ENCODE measurements at places on chromosomes 4 and X. TPM values are rescaled to one million over a fixed set of nuclear protein-coding genes. Genes with fewer than 3 reads are reported as not detected.
A peak's percentile ranks its signal among the peaks of the same experiment; 100 is the strongest.

GRCh38 chr4:158821228-158821971, 52.6 kb downstream of the FNIP2 start:
- no peak for DNase-seq

KLHL13 gene
- 40.2 TPM for total RNA-seq

GPRIN3 gene
- total RNA-seq = 6.3 TPM

GRCh38 chrX:84363663-84364062, 138.6 kb downstream of the HDX start:
- no peak for DNase-seq

GRCh38 chr4:101367201-101367600, 19.9 kb upstream of the PPP3CA start:
- peak; percentile 6 for DNase-seq

DNA sequence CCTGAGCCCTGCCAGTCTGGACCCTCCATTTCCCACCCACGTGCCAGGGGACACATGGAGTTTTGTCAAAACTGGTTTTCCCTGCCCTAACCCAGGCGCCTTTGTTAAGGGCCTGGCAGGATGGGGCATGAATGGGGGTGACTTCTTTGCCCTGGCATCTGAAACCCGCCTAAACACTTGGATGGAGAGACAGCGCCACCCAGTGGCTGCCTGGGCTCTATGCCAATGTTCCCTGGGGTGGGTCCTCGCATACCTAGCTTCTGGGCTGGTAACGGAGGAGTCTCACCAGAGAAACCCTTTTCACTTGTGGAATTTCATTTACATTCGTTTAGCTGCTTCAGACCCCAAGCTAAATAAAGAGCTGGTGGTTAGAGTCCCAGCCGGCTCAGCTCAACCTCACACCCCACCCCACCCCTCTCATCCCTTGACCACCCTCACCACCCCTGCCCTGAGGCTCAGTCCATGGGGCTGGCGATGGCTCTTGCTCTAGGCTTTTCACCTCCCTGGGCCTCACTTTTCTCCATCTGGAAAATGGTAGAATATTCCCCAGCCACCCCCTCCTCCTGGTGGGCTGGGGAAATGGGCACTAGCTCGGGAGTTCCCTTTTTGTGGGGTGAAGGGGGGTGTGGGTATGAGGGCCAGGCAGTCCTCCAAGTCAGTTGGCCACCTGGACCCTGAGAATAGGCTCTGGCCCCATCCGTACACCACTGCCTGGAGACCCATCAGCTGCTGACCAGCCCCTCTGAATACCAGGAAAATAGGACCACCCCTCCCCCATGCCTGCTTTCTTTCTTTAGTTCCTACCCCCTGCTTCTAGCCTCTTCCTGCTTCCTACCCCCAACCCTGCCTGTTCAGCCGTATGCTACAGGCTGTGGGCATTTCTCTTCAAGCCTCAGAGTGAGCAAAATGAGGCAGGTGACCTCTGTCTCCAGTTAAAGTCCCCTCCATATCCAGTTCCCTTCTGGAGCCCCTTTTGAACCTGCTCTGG, 57.1 kb upstream of the PJA1 start:
- peak; percentile 69 for DNase-seq

- DNase-seq = peak; percentile 83
Measured at GRCh38 chrX:13487731-13488505, 81.5 kb upstream of the EGFL6 start.

KLB gene
- total RNA-seq = 1.4 TPM

DNA sequence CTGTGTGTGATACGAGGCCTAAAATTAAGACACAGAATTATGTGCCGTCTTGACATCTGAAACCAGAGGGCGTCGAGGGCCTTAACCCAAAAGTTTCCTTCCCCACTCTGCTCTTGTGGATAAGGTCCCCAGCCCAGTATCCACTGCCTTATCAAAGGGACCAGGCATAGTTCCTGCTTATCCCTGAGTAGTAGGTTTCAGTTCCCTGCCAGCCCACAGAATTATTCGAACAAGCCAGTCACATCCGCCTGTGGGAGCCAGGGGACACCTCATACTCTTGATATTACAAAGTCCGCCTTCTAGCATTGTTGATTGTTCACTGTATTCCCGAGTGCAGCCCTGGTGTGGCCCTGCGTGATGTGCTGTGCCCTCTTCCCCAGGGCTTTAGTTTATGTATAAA, 5.4 kb upstream of the MMRN1 start:
- peak; percentile 50 for DNase-seq

DNA sequence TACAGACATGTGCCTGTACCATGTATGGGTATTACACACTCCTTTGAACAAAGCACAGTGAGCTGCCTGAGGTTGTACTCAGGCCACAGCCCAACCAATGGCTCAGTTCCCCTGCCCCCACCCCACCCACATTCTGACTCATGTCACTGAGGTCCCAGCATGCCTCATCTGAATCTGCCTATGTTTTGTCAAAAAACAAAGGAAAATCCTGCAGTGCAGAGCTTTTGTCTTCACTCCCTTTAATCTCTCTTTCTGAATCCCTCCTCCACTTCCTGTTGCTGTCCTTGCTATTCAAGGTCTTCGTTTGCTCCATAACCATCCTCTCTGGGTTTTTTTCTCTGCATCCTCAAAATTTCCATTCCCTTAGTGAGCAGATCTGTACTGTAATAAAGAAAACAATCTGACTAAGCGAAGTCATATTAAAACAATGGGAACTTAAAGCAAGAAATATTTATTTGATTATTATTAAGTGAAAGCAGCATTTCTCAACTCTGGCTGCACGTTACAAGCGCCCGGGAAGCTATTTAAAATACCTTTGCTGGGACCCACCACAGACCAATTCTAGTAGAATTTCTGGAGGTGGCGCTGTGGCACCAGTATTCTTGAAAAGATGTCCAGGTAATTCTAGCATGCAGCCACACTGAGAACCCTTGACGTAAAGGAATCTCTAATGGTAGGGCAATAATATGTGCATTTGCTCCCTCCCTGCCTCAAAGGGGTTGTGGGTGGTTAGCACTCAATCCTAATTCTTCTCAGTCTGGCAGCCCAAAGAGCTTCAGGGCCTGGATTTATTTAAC, 8.7 kb downstream of the GUCY2F start:
- DNase-seq = no peak

ATP8A1 gene
- 14.7 TPM for total RNA-seq

SLC6A8 gene
- 27.0 TPM for total RNA-seq

DNA sequence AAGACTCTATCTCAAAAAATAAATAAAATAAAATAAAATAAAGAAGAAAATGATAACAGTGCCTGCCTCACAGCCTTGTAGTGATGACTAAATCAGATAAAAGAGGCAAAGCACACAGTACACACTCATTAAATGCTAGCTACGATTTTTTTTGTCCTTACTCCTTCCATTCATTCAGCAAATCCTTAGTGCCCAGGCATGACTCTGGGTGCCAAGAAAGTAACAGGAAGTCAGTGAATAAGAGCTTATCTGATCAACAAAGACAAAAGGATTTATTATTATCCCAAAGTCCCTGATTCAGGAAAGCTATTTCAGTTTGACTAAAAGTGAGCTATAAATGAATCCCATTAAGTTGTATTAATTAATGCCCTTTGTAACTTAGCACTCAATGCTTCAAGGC, 92.7 kb downstream of the SH3KBP1 start:
- DNase-seq = no peak

GRCh38 chr4:54800831-54801530, 143.2 kb downstream of the KIT start:
- DNase-seq = no peak

- peak; percentile 42 for DNase-seq
Measured at GRCh38 chr4:21469438-21470300, 478.9 kb downstream of the KCNIP4 start.

DNA sequence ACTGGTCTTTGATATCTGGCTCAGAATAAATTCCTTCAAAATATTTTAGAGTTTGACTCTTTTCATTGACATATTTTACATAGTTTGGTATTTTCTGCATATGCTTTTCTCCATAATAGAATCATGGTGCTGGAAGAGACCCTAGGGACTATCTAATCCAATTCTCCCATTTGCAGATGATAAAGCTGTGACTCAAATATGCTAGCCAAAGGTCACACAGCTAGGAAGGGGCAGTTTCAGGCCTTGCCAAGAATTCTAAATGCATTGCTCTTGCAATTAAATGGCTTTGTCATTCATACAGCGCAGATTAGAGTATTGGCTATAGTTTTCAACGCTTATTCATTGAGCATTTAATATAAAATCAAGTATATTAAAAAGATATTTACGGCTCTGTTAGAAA, 374.1 kb upstream of the RASGEF1B start:
- DNase-seq = peak; percentile 15

DNA sequence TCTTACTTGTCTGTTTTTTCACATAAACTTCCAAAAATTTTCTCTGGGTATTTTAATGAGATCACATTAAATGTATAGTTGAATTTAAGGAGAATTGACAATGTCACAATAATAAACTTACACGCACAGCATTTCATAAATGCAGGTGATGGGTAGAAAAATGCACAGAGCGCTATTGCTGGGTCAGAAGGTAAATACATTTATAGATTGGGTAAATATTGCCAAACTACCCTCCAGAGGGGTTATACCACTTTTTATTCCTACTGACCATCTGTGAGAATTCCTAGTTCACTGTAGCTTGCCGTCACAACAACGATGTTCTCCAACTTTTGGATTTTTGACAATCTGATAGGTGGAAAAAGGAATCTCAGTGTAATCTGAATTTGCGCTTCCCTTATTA, 34.6 kb downstream of the ANXA5 start:
- no peak for DNase-seq

BCLAF3 gene
- 10.8 TPM for total RNA-seq

PDE6B gene
- total RNA-seq = 7.0 TPM

- DNase-seq = peak; percentile 9
Measured at GRCh38 chr4:96912716-96913115, 1072.8 kb downstream of the PDHA2 start.

DNA sequence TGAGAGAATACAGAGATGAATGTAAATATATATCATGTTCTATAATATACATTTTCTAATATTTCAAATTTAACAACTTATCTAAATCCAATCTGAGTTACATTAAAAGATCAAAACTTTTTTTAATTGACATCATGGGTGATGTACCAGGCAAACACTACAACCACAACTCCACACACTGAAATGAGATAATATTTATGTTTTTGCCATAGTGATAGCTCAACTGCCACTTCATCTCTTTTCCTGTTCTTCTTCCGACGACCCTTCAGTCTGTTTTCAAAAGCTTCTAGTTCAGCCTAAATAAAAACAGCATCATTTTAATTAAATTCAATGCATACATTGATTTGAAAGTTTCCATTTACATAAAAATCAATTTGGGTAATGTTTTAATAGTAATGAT, 10.2 kb upstream of the CORIN start:
- no peak for DNase-seq

MCF2 gene
- total RNA-seq = 4.8 TPM

DNA sequence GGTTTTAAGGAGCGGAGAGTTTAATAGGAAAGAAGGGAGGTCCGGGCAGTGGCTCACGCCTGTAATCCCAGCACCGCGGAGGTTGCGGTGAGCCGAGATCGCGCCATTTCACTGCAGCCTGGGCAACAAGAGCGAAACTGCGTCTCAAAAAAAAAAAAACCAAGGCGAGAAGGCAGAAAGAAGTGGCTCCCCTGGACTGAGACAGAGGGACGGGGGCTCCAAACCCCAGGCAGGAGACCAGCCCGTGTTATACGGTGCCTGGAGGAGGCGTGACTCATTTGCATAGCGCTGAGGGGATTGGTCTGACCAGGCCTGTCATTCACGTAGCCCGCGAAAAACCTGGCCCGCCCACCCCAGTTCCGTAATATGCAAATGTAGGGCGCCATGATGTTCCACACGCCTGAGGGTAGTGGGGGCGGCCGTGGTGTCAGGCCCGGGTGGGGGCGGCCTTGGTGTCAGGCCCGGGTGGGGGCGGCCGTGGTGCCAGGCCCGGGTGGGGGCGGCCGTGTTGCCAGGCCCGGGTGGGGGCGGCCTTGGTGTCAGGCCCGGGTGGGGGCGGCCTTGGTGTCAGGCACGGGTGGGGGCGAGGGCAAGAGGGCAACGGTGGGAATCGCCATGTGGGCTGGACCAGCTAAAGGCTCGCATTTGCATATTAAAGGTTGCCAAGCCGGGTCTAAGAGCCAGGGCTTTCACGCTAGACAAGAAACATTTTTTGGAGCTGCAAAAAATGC, 2.1 kb downstream of the PLCXD1 start:
- peak; percentile 94 for DNase-seq

DNA sequence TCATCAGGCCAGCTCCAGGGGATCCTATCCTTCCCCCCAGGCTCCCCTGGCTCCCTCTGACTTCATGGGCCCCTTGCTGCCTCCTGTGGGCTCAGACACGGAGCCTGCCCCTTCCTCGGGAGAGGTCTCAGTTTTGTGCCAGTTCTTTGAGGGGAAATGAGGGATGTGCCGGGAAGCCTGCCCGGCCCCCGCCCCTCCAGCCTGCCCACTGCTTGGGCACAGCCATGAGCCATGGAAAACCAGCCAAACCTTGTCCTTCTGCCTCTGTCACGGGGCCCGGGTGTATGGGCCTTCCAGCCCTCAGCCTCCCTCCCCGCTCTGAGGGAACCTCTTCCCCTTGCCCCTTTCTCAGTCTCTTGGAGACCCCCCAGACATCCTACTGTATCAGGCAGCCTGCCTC, 6.8 kb downstream of the BGN start:
- no peak for DNase-seq

- peak; percentile 92 for DNase-seq
Measured at GRCh38 chr4:184355111-184355604, 119.2 kb downstream of the IRF2 start.

- no peak for DNase-seq
Measured at GRCh38 chrX:37840931-37841330, 6.4 kb downstream of the DYNLT3 start.

DNA sequence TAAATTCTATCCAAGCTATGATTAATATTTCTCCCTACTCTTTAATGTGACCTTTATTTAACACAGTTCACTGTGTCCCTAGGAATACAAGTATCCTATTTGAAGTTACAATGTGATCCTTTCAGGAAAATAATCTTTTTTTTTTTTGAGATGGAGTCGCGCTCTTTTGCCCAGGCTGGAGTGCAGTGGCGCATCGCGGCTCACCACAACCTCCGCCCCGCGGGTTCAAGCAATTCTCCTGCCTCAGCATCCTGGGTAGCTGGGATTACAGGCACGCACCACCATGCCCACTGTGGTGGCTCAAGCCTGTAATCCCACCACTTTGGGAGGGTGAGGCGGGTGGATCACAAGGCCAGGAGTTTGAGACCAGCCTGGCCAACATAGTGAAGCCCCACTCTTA, 21.9 kb downstream of the TBCK start:
- DNase-seq = no peak

USP17L30 gene
- not detected for total RNA-seq

FRMPD4 gene
- total RNA-seq = 4.6 TPM

GRCh38 chr4:169254546-169254983, 16.2 kb downstream of the SH3RF1 start:
- peak; percentile 54 for DNase-seq

GRCh38 chrX:150205011-150205410, 158.1 kb upstream of the MAMLD1 start:
- no peak for DNase-seq

- DNase-seq = no peak
Measured at GRCh38 chrX:51852621-51853020, 40.8 kb upstream of the MAGED1 start.

GRCh38 chr4:182578402-182578801, 335.2 kb downstream of the TENM3 start:
- no peak for DNase-seq

GRCh38 chr4:100581337-100581736, 63.5 kb upstream of the EMCN start:
- DNase-seq = no peak
